ENCODE measurements at places on chromosomes 7 and 10. TPM values are rescaled to one million over a fixed set of nuclear protein-coding genes. Genes with fewer than 3 reads are reported as not detected.

The WIPF3 gene
- not detected for total RNA-seq

The PHKG1 gene
- total RNA-seq, result 0.33 TPM

The COL17A1 gene
- total RNA-seq, result 2.3 TPM

The AOAH gene
- 0.10 TPM for total RNA-seq

The LRRC61 gene
- total RNA-seq, result 2.0 TPM

The SCIN gene
- total RNA-seq, result 0.33 TPM

The NUTM2B gene
- total RNA-seq, result 0.33 TPM

The ZP3 gene
- 4.2 TPM for total RNA-seq

The TMEM196 gene
- not detected for total RNA-seq

The IFIT1B gene
- not detected for total RNA-seq

The NEUROG3 gene
- total RNA-seq, result not detected

The GRM3 gene
- not detected for total RNA-seq

The ACSM6 gene
- total RNA-seq, result not detected

The INA gene
- 0.33 TPM for total RNA-seq

Data from vein endothelial cell (primary cell).